ENCODE measurements at places on chromosomes 13 and 19.

DNA sequence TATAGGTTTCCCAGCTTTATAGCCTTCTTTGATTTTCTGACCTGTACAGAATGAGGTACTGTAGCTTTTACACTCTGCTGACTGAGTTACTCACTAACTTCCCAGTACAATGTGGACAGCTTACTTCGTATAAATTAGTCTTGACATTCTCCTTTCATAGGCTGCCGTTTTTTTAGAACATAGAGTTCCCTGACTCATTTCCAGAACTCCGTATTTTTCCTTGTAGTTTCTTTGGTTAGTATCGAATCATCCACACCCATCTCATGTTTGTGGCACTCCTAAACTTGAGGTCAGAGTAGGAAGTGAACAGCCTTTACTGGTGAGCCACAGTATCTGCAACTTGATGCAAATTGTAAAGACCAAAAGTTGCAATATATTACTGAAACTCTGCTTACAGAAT, 303.9 kb downstream of the SLITRK5 start:
- DNase-seq = no peak

DNA sequence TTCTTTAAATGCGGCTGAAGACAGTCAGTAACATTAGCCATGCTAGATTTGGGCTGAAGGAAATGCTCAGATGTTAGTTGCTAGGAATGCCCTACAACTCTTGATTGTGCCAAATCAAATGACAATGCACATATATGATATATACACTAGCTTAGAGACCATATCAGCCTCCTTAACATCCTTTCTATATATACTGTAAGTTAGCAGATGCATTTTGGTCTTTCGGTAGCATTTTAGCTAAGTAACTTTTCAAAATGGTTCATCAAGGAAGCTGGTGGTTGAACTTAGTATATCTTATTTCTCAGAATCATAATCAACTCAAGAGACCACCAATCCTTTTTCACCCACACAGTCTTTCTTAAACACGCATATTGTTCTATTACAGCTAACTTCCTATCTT, 14.1 kb upstream of the ENOX1 start:
- no peak for DNase-seq

- no peak for DNase-seq
Measured at GRCh38 chr13:77431449-77431848, 104.1 kb upstream of the SCEL start.

DNA sequence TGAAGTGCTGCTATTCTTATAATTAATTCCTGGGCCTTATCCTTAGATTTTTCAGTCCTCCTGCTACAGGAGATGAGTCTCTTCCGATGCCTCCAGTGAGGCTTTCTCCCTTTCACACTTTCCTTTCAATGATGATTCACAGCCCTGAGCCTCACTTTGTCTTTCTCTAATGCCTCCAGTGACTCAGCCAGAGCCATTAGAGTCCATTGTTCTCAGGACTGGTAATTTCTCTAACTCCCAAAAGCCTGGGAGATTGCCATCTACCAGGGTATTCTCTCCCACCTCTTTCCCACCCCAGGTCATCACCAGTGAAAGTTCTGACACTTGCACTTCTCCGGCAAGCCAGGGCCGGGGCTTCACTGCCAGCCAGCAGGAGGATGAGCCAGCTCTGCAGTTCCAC, 49.6 kb upstream of the ARGLU1 start:
- DNase-seq = no peak
